MM.1S (cell line): ENCODE measurements at places on chromosomes 3 and 15.

DNA sequence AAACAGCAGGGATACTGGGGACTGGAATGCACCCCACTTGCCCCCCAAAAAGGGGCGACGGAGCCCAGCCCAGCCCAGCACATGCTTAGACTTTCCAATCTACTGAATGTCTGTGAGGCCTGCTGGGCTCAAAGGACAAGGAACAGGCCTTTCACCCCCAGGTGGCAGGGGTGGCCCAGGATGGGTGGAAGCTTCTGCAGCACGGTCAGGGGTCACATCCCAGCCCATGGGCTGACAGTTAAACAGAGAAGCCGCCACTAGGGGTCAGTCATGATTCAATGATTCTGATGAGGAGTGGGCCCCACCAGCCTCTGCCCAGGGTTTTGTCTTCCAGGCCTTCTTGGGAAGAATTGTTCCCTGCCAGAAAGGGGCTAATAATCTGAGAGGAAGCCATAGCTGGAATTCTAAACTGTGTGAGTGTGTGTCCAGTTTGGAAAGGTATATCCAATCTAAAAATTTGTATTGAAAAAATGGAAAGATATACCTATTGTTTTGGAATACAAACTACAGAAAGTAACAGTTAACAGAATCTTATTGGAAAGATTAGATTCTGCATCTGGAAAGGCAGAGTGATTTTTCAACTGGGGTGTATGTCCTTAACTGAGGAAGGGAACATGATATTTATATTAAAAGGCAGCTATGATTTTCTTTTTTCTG is 2.2 kb downstream of the CHRNB4 start:
- H3K4me1 ChIP-seq, result no peaks in the 10 kb centered on the region
- H3K4me3 ChIP-seq, result no peak overlapping the region

- no peaks in the 10 kb centered on the region for H3K27me3 ChIP-seq
- no peak for DNase-seq
- no peak overlapping the region for H3K4me3 ChIP-seq
- H3K36me3 ChIP-seq, result no peaks in the 10 kb centered on the region
Measured at GRCh38 chr3:141250828-141251227, 19.2 kb downstream of the PXYLP1 start.

DNA sequence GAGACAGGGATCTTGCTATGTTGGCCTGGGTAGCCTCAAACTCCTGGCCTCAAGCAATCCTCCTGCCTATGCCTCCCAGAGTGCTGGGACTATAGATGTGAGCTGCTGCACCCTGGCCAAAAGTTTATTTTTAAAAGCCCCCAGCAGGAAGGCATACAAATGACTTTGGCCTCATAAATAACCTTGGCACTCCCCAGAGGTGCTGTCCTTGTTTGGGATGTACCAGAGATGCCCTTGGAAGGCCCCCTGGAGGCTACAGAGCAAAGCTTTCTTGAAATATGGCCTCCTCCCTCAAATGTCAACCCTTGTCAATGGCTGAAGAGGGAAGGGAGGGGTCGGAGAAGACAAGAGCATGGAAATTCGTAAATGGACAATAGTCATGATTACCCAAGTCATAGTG is 14.0 kb upstream of the RTP3 start:
- H3K4me1 ChIP-seq, result no peaks in the 10 kb centered on the region
- no peaks in the 10 kb centered on the region for H3K27me3 ChIP-seq
- no peaks in the 10 kb centered on the region for H3K36me3 ChIP-seq
- no peak overlapping the region for H3K4me3 ChIP-seq
- DNase-seq, result no peak

DNA sequence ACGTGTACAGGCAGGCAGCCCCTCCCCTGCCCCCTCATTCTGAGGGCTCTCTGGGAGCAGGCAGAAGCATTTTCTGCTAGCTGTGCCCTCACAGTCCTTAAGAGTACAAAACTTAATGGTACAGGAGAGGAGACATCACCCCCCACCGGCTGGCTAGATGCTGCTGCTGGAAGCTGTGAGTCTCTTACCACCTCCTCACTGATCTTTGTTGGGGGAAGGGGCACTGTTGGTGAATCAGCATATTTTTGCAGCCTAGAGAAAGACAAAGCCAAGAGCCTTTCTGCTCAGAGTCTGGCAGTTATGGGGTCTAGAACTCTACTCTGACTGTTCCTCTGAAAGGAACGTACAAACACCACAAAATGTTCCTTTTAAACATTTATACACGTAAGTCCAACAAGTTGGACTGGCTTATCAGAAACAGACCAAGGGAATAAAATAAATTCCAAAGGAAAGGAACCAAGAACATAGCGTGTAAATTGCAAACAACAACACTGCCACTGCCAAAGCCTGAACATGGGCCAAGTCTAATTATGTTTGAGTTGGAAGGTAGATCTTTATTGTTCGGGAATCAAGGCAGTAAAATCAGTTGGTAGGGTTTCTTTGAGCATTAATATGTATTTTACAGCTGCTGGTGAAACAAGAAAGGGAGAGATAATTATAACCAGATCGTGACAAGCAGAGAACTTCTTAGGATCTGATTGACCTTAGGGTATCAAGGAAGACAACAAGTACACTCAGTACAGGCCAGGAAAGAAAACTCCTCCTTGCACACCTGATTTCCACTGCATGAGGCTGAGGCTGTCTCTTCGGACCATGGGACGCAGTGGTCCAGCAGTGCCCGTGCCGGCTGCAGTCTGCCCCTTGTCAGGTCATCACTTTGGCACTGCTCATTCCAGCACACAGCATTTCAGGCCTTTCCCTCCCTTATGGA is 27.4 kb downstream of the CLK3 start:
- no peaks in the 10 kb centered on the region for H3K4me1 ChIP-seq
- H3K27ac ChIP-seq, result no peak overlapping the region
- H3K4me3 ChIP-seq, result no peak overlapping the region
- DNase-seq, result no peak

- DNase-seq, result no peak
- no peak overlapping the region for H3K4me3 ChIP-seq
- no peaks in the 10 kb centered on the region for H3K36me3 ChIP-seq
- H3K27me3 ChIP-seq, result no peaks in the 10 kb centered on the region
Measured at GRCh38 chr15:46213551-46213950, 578.7 kb downstream of the SQOR start.

GRCh38 chr3:169861871-169862270 is 7.9 kb downstream of the LRRC31 start:
- peaks cover 10% of the 10 kb centered on the region for H3K4me1 ChIP-seq
- 0 out of 2 replicates have a peak, but pooled peaks cover 2% of the 10 kb centered on the region for H3K27me3 ChIP-seq
- H3K27ac ChIP-seq, result no peak overlapping the region
- DNase-seq, result no peak
- no peaks in the 10 kb centered on the region for H3K36me3 ChIP-seq
- H3K4me3 ChIP-seq, result no peak overlapping the region

DNA sequence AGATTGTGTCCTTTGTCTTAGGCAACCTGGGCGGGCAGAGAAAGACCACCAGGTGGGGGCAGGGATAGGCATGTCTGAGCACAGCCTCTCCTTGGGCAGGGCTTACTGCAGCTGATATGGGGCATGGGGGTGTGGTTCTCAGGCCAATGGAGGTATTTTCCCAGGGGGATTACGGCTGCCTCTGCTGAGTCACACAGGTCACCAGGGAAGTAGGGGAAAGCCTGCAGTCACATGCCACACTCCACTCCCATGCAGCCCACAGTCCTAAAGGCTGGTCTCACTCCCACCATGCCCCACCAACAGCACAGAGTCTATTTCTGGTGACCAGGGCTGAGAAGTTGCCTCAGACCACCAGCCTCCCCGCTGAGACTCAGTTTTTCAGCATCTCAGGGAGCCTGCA is 466.4 kb downstream of the DIPK2A start:
- no peaks in the 10 kb centered on the region for H3K36me3 ChIP-seq
- DNase-seq, result no peak
- no peak overlapping the region for H3K27ac ChIP-seq
- H3K4me3 ChIP-seq, result no peak overlapping the region

GRCh38 chr3:120092474-120092873 is 1.8 kb downstream of the GSK3B start:
- no peak overlapping the region; the same call in 1 of the 2 replicates for H3K27ac ChIP-seq
- DNase-seq, result no peak
- H3K27me3 ChIP-seq, result no peaks in the 10 kb centered on the region
- peak overlapping the region; percentile 97 for H3K4me3 ChIP-seq
